Fibroblast of upper back skin (primary cell): ENCODE measurements at places on chromosomes 16 and 17.

GRCh38 chr16:55539488-55539887 is 27.0 kb upstream of the CAPNS2 start:
- no peak for DNase-seq

GRCh38 chr16:79062821-79063220 is 537.7 kb downstream of the MAF start:
- DNase-seq, result no peak

GRCh38 chr17:43418441-43419374 is 19.9 kb downstream of the ARL4D start:
- DNase-seq, result peak; percentile 91

DNA sequence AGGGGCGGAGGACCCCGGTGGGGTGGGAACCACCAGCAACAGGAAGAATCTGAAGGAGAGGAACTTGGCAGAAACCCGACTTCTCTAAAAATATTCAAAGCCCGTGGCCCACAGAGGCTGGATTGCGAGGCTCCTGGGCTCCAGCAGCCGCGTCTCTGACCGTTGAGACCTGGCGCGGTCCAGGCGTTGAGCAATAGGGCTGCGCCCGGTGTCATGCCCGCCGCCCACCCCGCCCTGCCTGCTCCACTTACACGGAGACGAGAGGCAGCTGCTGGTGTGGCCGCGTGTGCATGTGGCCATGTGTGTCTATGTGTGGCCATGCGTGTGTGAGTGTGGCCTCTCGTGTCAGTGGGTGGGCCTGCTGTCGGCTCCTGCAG is 83.6 kb downstream of the IRF8 start:
- no peak for DNase-seq

DNA sequence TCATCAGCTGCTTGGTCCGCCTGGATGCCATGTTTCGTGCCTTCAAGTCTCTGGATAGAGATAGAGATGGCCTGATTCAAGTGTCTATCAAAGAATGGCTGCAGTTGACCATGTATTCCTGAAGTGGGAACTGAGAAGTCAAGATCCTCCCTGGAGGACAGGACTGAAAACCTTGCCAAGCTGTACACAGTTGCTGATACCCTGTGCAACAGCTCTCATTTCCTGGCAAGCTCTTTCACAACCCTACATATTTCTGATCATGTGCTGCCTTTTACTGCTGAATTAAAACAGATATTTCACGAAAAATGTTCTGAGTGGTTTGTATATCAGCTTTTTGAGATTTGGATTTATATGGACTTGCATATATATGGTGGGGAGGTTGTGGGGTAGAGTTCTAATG is 898 bp downstream of the CAPNS2 start:
- DNase-seq, result peak; percentile 54

GRCh38 chr17:21535686-21536375 is 156.5 kb upstream of the KCNJ18 start:
- DNase-seq, result no peak

DNA sequence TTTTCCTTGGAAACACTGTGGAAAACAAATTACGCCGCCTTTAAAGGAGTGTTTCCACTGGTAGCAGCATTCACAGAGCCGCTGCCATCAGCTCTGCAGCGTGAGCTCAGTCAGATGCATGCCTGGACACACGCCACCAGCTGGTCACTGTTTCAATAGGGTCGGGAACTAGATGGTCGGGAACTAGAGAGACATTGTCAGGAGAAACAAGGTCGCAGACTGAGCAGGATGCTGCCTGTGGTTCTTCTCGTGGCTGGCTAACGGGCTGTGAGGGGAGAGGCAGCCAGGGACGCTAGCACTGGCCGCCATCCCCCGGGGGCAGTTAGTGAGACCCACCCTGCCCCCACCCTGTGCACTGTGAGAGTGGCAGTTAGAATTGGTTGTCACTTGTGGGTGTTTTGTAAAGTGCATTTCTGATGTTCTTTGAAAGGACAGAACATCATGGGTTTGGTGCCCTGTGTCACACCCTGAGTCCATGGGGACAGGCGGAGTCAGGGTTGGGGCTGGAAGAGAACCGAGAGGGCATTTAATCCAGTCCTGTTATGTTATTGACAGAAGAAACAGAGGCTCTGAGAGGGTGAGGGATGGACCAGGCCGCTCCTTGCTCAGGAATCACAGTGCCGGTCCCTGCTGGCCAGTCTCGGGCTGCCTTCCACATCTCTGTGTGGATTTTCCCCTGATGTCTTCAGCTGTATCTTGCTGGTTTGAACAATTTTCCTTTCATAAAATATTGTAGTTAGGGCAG is 86.3 kb downstream of the SPECC1 start:
- DNase-seq, result no peak

DNA sequence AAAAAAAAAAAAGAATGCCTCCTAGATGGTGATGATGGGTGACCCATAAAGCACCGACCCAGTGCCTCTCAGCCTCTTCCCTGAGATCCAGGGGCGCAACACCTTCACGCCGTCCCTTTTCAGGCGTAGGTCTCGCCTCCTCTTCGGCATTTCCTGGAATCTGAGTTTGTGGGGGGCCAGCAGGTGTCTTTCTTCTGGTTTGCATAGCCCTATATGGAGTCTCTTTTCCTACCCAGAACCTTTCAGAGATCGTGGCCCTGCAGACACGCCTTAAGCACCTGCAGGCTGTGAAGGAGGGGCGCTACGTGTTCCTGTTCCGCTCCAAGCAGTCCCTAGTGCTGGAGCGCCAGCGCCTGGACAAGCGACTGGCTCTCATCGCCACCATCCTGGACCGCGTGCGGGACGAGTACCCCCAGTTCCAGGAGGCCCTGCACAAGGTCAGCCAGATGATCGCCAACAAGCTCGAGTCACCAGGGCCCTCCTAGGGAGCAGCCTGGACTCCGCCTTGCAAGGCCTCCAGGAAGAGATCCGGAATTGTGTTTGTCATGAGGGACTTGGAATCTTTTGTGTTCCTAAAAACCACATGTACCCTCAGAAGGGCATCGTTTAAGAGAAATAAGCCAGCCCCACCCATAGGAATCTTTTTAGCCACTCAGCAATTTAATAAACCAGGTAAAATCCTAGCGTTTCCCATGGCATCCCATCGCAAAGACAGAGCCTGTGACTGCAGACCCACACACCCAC is 1.9 kb upstream of the GAA start:
- DNase-seq, result no peak

- DNase-seq, result no peak
Measured at GRCh38 chr16:58267524-58268243, 27.1 kb downstream of the PRSS54 start.

- no peak for DNase-seq
Measured at GRCh38 chr16:15031179-15031578, 24.7 kb downstream of the NTAN1 start.

GRCh38 chr17:68587847-68588246 is 13.3 kb downstream of the FAM20A start:
- peak; percentile 38 for DNase-seq

GRCh38 chr16:29644338-29644857 is 18.6 kb upstream of the SPN start:
- DNase-seq, result no peak

DNA sequence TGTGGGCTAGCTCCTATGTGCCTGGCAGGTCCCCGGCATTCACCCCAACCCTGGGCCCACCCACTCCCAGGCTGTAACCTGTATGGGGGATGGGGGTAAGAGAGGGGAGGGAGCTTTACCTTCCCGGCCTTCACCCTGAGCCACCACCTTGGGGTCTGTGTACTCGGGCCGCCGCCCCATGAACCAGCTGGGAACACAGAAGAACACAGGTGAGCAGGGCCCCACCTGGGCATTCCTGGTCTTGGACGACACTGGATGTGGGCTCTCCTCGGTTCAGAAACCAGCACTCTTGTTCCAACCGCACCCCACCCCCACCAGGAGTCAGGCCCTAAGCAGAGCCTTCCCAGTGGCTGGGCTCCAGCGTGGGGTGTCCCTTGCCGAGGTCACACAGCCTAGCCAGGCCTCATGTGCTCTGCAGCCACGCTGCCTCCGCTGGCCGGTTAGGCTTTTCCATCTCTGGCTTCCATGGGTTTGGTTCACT is 18.8 kb downstream of the B9D1 start:
- DNase-seq, result no peak

DNA sequence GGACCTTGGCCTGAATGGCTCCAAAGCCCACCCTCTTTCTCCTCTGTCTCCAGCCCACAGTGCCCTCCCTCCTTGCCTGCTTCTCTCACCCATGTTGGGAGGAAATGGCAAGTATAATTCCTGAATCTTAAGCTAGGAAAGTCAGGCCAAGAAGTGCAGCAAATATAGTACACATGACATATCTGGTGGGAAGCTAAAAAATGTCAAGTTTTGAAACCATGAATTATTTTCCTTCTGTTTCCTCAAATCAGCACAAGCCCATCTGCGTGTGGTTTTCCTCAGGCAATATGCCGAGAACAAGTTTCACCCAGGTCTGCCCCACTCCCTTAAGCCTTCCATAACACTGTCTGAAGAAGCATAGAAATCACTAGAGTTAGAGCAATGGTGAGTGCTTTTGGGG is 502.8 kb upstream of the CDH11 start:
- peak; percentile 82 for DNase-seq

- DNase-seq, result no peak
Measured at GRCh38 chr17:32629563-32630190, 142.9 kb downstream of the CDK5R1 start.

GRCh38 chr16:58249388-58249779 is 45.4 kb downstream of the PRSS54 start:
- DNase-seq, result no peak

GRCh38 chr17:81037798-81038733 is 3.1 kb downstream of the BAIAP2 start:
- no peak for DNase-seq

- peak; percentile 77 for DNase-seq
Measured at GRCh38 chr17:73325527-73325842, 13.7 kb upstream of the CDC42EP4 start.

DNA sequence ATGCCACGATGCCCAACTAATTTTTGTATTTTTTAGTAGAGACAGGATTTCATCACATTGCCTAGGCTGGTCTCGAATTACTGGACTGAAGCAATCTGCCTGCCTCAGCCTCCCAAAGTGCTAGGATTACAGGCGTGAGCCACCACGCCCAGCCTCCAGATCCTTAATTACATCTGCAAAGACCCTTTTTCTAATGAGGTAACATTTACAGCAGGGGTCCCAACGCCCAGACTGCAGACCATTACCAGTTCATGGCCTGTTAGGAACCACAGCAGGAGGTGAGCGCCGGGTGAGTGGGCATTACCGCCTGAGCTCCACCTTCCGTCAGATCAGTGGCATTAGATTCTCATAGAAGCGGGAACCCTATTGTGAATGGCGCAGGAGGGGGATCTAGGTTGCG is 4.0 kb upstream of the RAB11FIP4 start:
- DNase-seq, result no peak

GRCh38 chr17:8076502-8077266 is 10.8 kb downstream of the ALOX12B start:
- no peak for DNase-seq

GRCh38 chr16:76963614-76964315 is 227.2 kb upstream of the MON1B start:
- DNase-seq, result no peak

- DNase-seq, result no peak
Measured at GRCh38 chr16:67703626-67704025, 15.5 kb downstream of the GFOD2 start.

DNA sequence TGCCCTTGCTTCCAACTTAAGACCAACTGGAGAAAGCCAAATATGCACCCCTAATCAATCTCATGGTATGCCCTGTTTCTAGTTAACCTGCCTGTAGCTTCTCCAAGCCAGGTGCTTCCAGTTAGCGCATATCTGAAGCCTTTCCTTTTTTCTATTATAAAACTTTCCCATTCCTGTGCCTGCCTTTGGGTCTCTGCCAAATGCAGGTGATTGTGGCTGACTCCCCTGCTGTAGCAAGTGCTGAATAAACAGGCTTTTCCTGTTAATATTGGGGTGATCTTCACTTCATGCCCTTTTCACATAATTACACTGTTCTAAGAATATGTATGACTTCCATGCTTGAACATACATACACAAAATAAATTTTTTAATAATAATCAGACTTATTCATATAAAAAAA is 207.4 kb downstream of the TANC2 start:
- DNase-seq, result no peak

DNA sequence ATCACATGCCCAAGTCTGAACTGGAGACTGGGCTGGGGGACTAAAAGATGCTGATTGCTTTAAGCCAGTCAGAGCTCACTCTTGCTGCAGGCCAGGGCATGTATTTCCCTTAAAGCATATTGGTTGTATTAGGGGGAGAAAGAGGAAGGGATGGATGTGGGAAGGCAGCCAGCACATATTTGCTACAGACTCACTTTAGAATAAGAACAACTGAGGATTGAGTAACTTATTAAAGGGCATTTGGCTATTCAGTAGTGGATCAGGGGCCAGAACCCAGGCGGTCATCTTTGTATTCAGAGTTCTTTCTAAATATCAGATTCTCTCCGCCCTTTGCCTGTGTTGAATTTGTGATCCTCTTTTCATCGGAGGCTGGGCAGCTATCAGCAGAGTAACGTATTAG is 231.7 kb downstream of the HAPSTR1 start:
- DNase-seq, result no peak

- DNase-seq, result peak; percentile 62
Measured at GRCh38 chr17:574061-574460, 140.6 kb downstream of the VPS53 start.

- no peak for DNase-seq
Measured at GRCh38 chr17:29342158-29342765, 47.9 kb upstream of the TAOK1 start.
